ENCODE measurements at places on chromosomes 1 and 21.

DNA sequence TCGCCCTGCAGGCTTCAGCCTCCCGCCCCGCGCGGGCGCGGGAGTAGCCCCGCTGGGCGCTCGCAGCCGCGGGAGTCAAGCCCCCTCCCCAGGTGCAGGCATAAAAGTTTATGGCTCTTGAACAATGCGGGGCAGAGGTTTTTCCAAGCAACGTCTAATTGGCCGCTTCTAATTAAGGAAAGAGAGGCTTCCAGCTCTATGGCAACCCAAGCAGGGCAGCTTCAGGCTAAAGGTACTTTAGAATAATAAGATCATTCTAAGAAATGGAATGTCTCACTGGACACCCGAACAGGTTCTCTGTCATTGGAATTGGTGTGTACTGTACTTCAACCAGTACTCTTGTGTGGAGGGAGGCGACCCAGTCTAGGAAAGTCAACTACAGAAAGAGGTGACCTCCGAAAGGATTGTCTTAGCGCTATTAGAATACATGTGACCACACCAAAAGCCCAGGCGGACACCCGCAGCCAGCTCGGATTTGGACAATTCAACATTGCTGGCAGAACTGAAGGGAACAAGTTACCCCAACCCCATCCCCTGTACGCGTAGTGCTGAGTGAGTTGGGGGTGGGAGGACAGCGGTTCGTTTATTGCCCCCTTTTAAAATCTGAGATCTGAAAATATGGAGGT is 12.5 kb downstream of the NR5A2 start:
- no peak for DNase-seq

GRCh38 chr1:156726549-156727226 is 1.6 kb upstream of the METTL25B start:
- peak; percentile 72 for DNase-seq

- no peak for DNase-seq
Observed at GRCh38 chr21:45611939-45612664, 31.4 kb upstream of the PCBP3 start.

GRCh38 chr21:45225041-45225740 is 62.5 kb downstream of the POFUT2 start:
- DNase-seq, result no peak

DNA sequence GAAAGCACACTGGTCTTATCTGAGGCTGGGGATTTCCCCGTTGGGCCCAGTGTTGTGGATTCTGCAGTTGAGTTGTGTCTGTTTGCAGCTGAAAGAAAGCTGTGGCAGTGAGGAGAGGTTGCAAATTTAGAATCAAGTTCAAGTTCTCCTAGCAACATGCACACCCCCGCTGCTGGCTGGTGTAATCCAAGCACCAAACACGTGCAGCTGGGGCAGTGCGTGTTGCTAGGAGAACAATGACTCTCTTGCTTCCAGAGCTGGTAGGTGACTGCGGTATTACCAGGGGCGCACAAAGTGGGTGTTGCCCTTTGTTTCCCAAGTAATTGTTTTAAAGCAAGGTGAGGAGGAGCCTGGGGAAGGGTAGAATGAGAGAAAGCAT is 91.5 kb downstream of the IER5 start:
- no peak for DNase-seq

GRCh38 chr1:69572921-69573320 is 5.2 kb downstream of the LRRC7 start:
- DNase-seq, result no peak

GRCh38 chr1:26378088-26378878 is 5.7 kb upstream of the ZNF683 start:
- no peak for DNase-seq

- peak; percentile 94 for DNase-seq
Observed at GRCh38 chr1:2548068-2548589, 8.0 kb upstream of the TNFRSF14 start.

- no peak for DNase-seq
Observed at GRCh38 chr1:109933856-109934711, 23.4 kb downstream of the CSF1 start.

DNA sequence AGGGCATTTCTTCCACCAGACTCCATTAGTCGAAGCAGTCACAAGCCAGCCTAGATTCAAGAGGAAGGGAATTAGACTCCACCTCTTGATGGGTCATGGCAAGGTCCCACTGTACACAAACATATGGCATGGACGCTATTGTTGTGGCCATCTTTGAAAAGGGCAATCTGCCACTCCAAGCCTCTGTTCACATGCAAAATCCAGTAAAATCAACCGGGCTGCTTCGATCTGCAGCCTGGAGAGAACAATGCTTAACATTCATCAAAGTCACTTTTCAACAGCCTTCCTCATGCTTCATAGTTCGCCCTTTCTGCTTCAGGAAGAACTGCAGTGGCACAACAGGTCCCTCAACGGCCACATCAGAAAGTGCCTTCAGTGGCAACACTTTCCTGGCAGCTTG is 28.0 kb upstream of the GJB5 start:
- no peak for DNase-seq

DNA sequence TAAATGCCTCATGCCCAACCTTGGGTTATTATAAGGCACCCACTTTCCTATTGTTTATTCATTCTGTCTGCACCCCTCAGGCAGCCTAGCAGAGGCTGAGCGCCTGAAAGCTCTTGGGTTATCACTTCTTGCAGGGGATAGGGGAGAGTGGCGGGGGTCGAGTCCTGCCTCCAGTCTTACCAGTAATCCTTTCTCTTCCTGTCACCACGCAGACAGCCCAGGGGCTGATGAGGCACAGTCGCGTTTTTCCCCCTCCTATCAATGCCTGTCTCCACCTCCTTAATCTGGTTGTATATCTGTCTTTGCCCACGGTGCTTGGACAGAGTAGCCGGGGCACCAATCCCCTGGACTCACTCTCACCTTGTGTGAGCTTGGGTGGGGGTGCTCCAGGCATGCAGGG is 733.1 kb downstream of the MATN1 start:
- no peak for DNase-seq

DNA sequence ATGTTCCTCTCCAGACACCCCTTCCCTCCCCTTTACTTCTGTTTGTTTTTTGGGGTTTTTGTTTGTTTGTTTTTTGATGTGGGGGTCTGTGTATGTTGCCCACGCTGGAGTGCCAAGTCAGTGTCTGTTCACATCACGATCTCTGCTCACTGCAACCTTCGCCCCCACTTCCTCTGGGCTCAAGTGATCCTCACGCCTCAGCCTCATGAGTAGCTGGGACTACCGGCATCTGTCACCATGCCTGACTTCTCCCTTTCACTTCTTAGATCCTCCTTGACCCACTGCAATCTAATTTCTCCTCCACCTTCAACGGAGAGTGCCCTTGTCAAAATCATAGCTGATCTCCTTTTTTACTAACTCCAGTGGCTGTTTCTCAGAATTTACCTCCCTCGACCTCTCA is 100.7 kb upstream of the KIF26B start:
- no peak for DNase-seq

DNA sequence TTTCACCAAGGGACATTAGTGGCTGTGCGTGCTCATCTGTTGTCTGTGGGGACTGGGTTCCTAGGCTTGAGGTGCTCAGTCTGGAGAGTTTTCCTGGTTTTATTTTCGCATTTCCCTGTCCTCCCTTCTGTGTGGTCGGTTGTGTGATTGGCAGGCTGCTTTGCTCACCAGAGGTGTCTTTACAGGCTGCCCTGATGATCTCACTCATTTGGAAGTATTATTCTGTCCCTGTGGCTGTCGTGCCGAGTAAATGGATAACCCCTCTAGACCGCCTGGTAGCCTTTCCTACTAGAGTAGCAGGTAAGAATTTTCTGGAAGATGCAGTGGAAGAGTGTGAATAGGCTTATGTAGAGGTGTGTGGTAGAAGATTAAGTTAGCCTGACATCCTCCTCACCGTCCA is 44.1 kb upstream of the HMGN1 start:
- DNase-seq, result no peak

DNA sequence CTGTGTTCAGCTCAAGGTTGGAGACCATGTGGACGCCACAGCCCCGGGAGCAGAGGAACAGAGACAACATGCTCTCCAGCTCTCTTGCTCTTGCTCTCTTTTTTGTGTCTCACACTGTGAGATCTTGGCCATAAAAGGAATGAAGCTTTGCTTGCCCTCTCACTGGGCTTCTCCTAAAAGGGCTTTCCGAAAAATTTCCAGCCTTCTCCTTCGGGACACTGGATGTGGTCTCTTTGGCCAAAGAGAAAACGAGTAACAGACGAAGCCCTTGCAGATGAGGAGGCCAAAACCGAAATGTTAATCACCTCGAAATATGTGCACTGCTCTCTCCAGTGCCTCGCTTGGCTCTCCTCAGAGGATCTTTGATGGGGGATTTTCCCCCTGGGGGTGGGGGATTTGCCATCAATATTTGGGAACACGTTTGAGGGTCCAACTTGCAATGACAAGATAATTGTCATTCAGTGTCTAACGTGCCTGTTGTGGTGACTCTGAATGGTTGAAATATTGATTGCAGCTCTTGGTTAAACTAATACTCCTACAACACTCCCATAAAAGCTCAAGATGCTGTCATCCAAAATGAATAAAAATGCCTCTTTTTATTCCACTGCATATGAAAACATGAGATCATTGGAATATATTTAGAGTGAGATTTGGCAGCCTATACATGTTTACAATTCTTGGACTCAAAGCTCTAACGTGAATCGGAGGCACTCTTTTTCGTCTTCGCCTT is 68.6 kb upstream of the ANGPTL1 start:
- no peak for DNase-seq

- DNase-seq, result no peak
Observed at GRCh38 chr1:11914024-11914423, 12.2 kb downstream of the KIAA2013 start.

DNA sequence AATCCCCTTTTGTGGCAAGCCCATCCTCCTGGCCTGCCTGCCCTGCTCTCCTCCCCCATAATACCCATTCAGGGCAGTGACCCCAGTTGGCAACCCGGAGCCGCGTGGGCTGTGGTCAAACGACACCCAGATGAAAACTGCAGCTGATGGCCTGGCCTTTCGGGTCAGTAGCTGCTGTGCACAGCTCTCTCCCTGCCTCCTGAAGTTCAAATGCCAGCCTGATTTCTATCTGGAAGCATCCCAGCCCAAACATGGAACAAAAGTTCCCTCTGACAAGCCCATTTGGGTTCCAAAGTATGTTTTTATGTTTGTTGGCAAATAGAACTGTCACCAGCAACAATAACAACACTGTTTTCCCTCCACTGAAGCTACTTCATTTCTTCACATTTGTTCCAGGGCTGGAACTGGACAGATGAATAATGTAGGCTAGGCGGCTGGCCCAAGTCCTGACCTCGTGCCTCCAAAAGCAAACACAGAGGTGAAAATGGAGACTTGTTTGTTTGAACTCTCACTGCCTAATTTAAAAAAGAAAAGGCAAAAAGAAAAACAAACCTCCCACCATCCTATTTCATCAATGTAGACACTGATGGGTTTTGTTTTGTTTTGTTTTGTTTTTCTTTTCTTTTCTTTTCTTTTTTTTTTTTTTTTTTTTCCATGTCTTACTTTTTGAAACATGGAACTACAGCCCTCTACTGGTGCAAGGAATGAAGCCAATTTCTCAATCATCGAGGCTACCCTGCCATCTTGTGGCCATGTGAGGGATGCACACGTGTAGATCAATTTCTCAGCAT is 179.0 kb downstream of the ADSS2 start:
- peak; percentile 53 for DNase-seq

DNA sequence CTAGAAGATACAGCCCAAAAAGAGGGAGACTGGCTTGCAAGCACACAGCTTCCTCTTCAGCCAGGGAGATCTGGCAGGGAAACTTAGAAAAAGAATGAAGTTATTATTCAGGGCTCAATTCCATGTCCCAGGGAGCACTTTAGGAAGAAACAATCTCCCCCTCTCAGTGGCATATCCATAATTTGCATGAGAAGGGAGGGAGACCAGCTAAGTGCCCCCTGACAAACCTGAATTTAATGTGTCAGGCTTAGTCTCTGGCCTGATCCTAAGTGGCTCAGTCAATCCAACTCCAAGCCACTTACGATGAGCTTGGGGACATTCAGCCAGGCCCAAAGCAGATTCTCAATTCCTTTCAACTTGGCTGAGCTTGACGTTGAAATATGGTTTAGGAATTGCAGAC is 17.7 kb upstream of the KCND3 start:
- no peak for DNase-seq

DNA sequence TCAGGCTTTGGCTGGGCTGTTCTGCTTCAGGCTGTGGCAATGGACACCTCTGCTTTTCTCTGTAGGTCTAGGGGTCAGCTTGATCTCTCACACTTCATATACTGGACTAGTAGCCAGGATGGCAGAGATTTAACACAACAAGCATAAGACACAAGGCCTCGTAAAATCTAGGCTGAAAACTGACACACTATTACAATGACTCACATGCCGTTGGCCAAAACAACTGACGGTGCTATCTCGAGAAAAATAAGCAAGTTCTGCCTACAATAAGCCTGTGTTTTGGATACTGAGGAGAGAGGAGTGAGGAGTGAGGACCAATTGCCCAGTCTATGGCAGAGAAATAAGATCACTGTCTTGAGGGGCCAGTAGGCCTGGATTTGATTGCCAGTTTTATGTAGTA is 840.7 kb upstream of the ADAMTS5 start:
- DNase-seq, result no peak

GRCh38 chr1:3779265-3779911 is 6.8 kb downstream of the SMIM1 start:
- DNase-seq, result no peak

- no peak for DNase-seq
Observed at GRCh38 chr1:10777749-10778574, 18.5 kb downstream of the CASZ1 start.

- no peak for DNase-seq
Observed at GRCh38 chr1:20375563-20375962, 84.9 kb downstream of the VWA5B1 start.

GRCh38 chr1:2644171-2644570 is 11.4 kb upstream of the MMEL1 start:
- no peak for DNase-seq

DNA sequence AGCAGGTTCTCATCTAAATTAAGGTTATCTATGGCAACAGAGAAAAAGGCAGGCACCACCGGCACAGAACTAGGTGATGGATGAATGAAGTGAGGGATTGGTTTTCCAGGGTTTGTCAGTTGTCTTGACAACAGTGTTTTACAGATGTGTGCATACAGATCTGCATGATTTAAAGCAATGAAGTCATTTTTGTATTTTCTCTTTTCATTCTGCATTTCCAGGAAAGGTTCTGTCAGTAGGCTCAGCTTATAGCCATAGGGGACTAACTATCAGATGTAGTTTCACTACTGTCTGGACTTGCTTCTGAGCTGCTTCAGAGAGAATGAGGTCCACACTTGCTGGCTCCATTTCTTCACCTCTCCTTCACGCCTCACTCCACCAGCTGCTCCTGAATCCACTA is 98.2 kb upstream of the LMO4 start:
- no peak for DNase-seq
